Activated naive CD4-positive, alpha-beta T cell (primary cell): ENCODE measurements at places on chromosomes 4 and X.

DNA sequence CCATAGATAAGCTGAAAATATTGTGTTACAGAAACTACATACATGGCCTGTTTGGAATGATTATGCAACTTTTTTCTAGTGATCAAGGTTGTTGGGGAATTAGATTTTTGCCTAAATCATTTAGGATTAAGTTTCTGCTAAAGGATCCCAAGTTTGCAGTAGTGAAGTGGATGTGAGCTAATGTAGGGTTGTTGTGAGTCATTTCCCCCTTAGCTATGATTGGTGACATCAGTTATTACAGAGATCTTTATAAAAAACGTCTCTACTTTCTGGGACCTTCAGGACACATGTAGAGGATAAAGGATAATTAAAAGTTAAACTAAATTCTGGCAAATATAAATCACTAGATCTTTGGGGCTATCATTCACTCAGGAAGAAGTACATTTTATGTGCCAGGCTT, 133.3 kb downstream of the GATB start:
- DNase-seq: no peak

- no peak for DNase-seq
Observed at GRCh38 chrX:84168574-84168973, 19.4 kb downstream of the RPS6KA6 start.

DNA sequence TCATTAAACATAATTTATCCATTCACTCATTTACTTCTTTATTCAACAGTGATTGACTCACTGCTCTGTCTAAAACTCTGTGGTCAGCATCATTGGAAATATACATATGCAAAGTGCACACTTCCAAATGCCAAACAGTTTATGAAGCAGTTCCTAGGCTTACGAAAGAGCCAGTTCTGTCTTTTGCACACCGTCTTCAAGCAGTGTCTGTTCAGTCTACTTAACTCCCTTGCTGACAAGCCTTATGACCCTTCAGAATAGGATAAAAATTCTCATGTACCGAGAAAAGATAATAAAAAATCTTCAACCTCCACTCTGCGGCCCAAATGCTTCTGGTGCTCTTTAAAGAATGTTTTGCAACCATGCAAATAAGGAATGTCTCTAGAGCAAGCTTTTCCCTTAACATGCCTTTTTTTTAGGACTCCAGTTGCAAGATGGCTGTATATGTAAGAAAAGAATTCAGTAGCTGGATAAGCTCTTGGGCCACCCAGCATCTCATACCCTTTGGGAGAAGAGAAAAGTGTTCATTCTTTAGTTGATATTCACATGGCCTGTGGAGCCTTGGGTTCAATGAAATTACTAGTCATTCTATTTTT, 1037.0 kb upstream of the SLIT2 start:
- no peak for DNase-seq

- DNase-seq: no peak
Observed at GRCh38 chrX:77930581-77930980, 20.1 kb downstream of the ATP7A start.

DNA sequence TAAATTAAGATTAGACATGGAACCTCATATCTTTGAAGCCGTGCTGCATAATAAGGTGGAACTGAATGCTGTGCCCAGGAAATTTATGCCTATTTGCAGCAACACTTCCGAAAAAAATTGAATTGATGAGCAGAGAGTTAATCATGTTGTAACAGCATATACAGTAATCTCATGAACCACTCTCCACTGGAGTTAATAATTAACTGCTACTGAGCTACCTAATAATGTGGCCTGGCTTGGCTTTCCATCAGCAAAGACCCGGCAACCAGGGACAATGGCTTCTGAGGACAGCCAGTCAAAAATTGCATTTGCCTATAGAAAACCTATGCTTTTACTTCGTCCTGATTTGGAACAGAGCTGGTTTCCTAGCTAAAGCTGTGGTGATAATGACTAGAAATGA, 63.8 kb upstream of the GATB start:
- DNase-seq: no peak

DNA sequence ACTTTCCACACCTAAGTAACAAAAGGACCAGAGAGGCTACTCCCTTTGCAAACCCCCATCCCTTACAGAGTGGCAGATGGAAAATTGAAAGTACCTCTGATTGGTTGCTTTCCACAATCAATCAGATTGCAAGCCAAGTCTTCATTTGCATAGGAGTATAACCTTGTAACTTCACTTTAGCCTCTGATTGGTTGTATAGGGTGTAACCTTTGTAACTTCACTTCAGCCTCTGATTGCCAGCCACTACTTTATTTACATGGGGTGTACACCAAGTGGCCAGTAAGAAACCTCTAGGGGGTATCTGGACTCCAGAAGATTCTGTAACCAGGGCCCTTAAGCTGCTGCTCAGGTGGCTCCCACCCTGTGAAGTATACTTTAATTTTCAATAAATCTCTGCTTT, 48.6 kb downstream of the GPC4 start:
- DNase-seq: no peak

DNA sequence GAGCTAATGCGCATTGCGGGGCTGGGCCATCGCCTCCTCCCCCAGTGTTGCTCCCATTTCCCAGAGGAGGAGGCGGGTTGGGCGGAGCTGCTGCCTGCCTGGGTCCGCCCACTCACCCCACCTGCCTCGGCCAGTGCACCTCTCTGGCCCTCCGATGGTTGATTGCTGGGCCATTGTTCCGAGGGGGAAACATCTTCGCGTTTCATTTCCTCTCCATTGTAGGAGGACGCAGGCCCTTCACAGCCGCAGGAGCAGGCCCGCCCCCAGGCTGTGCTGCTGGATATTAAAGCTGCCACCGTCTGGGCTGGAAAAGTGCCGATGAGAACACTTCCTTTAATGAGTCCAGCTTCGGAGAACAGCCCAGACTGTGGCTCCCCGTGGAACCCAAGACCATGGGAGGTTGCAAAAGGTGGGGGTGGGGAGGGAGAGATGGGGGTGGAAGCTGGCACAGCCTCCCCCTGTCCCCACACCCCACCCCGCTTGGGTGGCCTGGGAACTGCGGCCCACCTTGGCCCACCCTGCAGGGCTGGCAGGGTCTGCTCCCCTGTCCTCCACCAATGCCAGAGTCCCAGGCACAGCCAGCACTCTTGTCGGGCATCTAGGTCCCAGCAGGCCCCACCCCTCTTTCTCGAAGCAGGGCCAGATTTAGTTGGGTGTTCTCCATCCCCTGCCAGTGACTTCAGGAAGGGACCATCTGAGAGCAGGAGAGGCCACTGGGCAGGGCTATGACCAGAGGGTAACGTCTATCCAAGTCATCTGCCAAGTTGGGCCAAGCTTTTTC, 96.6 kb downstream of the ADRA2C start:
- DNase-seq: no peak

- DNase-seq: no peak
Observed at GRCh38 chr4:16294455-16294854, 68.2 kb upstream of the TAPT1 start.

DNA sequence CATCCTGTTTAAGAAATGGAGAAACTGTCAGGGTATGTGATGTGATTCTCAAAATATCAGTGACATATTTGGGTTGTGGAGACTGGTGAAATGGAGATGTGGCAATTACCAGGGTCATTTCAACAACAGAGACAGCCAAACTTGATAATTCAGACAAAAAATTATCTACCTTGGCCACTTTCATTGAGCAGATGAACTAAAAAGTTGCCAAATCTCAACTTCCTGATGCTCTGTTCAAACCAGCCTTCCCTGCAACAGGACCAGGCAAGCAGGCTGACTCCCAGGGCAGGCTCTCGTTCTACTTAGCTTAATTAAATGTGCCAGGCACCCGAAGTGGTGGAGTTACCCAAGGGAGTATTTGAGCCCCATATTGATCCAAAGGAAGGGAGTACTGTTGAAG, 199.6 kb downstream of the AFF2 start:
- DNase-seq: no peak

DNA sequence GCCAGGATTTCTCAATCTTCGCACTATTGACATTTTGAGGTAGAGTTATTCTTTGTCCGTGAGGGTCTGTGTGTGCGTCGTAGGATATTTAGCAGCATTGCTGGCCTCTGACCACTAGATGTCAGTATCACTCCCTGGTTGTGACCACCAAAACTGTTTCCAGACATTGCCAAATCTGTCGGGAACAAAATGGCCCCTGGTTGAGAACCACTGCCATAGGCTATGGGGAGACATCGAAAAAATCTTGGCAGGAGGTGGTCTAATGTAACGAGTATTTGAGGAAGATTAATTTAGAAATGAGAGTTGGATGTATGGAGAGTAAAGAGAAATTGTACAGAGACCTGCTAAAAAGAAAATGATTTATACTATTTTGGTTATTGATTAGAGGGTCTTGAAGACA, 108.4 kb downstream of the DOCK11 start:
- peak; percentile 1 for DNase-seq

- DNase-seq: no peak
Observed at GRCh38 chrX:110847334-110847733, 51.7 kb upstream of the CHRDL1 start.
